ENCODE measurements at places on chromosomes 7 and 10.

DNA sequence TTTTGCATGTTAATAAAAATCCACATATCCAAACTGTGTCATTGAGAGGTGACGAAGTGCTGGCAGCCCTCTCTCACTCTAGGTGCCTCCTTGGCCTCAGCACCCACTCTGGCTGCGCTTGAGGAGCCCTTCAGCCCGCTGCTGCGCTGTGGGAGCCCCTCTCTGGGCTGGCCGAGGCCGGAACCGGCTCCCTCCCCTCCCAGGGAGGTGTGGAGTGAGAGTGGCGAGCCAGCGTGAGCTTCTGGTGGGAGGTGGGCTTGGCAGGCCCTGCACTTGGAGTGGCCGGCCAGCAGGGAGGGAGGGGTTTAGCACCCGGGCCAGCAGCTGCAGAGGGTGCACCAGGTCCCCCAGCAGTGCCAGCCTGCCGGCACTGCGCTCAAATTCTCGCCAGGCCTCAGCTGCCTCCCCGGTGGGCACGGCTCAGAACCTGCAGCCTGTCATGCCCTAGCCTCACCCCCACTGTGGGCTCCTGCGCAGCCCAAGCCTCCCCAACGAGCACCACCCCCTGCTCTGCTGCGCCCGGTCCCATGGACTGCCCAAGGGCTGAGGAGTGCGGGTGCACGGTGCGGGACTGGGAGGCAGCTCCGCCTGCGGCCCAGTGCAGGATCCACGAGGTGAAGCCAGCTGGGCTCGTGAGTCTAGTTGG, 11.1 kb downstream of the YAE1 start:
- no peak for DNase-seq

GRCh38 chr10:73439055-73439454, 5.7 kb upstream of the MSS51 start:
- no peak for DNase-seq

DNA sequence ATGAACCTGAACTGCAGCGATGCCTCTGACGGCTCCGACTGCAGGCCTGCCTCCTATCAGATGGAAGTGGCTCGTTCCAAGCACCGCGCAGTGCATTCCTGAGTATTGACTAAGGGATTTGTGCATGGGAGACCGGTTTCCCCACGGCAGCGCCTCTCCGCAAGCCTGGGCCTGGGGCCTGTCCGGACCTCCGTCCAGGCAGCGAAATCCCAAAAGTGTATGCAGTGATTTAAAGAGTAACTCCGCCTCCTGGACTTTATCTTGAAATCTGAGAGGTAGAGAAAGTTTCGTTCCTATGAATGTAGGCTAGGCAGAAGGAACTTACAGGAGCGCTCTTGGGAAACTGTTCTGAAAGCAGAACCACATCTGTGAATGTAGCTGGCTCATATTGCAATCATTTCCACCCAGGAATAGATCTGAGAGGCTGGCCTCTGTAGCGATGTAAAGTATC, 106.2 kb upstream of the CELF2 start:
- DNase-seq = no peak

- no peak for DNase-seq
Observed at GRCh38 chr7:82742163-82742562, 298.6 kb upstream of the CACNA2D1 start.

DNA sequence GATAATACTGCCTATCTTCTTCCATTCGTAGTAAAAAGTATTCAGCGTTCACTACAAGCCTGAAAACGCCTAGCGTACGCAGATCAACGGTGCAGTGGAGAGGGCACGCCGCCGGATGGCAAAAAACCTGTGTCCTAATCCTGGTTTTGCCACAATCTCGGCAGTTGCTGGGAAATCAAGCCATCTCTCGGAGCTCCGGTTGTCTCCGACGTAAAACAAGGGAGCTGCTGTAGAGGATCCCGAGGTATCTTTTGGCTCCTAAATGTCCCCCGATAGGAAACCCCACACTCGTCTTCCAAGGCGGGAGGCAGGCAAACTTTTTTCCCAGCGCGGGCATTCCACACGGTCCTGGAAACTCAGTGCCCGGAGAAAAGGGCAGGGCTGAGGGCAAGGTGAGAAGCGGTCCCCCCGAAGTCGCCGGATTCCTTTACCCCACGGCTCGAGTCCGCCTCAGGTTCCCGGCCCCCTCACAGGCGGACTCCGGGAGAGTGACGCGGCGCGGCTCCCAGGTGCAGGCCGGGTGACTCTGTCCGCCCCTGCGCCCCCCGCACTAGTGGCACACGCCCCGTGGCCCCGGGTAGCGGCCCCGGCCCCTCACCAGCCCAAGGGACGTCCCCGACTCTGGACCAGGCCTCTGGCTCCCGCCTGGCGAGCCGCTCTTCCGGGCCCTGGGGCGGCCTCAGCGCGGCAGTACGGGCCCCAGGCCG, 649 bp downstream of the IDE start:
- DNase-seq = peak; percentile 40

- DNase-seq = no peak
Observed at GRCh38 chr7:69189406-69189805, 408.9 kb upstream of the AUTS2 start.

- no peak for DNase-seq
Observed at GRCh38 chr10:36423821-36424248, 701.6 kb upstream of the ANKRD30A start.

- DNase-seq = no peak
Observed at GRCh38 chr10:79137300-79137756, 68.6 kb downstream of the ZMIZ1 start.

DNA sequence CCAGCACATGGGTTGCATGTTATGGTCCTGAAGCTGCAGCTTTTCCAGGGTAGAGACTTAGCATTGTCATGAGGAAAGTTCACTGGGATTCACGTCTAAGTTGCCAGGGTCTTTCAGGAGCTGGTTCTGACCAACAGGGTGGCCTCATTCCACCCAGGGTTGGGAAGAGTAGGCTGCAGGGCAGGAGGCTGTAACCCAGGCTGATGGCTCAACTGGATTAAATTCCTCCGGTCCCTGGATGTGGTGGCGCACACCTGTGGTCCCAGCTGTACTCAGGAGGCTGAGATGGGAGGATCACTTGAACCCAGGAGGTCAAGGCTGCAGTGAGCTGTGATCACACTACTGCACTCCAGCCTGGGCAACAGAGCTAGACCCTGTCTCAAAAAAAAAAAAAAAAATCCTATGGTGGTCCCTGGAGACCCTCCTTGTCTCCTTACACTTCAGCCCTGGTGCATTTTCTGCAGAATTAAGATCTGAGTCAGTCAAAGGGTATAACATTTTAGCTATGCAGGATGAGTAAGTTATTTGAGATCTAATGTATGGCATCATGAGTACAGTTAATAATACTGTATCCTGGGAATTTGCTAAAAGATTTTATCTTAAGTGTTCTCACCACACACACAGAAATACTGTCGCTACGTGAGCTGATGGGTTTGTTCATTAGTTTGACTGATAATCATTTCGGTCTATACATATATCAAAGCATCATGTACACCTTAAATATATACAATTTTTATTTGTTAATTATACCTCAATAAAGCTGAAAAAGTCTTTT, 44.0 kb downstream of the ASB13 start:
- no peak for DNase-seq

DNA sequence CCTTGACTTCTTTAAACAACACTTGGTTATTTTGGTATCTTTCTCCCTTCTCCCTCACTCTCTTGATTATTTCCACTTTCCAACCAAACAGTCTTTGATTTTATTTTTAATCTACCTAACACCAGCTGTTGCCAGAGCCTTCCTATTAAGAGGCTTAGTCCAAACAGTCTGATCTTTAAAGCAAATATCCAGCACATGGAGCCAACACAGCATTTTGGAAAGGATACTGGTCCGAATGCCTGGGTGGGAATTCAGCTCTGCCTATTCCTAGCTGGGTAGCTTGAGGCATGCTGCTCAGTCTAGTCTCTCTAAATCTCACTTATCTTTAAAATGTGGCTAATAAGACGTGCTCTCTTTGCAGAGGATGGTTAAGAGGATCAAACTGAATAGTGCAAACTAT, 129.3 kb downstream of the NRCAM start:
- DNase-seq = no peak

- DNase-seq = no peak
Observed at GRCh38 chr7:46791188-46791587, 790.7 kb downstream of the TNS3 start.

DNA sequence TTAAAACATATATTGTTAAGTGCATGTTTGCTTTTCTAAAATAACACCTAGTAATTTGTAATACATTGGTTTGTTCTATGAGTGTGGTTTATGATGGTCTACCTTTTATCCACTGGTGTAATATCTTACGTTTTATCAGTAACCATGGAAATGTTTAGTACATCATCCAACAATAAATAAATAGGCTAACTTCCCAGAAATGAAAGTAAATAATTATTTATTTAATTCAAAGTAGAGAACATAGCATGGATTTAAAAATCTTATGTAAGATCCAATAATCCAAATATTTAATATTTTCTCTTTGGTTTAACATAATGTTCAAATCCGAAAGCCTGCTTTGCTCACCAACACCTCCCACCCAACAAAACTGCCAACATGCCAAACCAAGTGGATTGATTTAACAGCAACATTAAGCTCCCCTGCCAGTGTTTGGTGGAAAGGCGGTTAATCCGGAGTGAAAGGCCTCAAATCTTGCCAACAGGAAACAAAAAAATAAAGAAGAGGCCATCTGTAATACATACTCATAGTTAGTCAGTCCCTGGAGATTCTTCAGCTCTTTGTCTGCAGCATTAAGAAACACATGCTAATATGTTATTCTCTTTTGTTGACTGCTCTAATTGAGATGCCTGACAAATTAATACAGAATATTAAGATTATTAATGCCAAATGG, 897.8 kb downstream of the CNTNAP2 start:
- no peak for DNase-seq

- DNase-seq = no peak
Observed at GRCh38 chr10:43053825-43054224, 23.0 kb upstream of the RET start.

- DNase-seq = peak; percentile 79
Observed at GRCh38 chr10:6445671-6446316, 134.3 kb downstream of the PRKCQ start.

- DNase-seq = no peak
Observed at GRCh38 chr7:110043519-110043918, 1047.4 kb upstream of the LRRN3 start.

DNA sequence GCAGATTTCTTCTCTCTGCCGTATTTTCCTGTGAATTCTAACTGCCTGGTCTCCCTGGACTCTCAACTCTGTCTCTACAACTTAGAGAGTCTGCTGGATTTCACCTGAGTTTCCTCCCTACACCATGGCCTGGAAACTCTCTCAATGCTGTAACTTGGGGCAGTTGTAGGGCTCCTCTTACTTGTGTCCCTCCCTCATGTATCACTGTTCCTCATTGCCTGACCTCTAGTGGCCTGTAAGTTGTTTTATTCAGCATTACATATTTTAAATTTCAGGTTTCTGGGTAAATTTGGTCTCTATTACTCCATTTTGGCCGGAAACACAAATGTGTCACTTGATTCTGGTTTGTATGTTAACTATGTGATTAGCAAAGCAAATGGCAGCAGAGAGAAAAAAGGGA, 70.9 kb downstream of the DYNC1I1 start:
- no peak for DNase-seq

DNA sequence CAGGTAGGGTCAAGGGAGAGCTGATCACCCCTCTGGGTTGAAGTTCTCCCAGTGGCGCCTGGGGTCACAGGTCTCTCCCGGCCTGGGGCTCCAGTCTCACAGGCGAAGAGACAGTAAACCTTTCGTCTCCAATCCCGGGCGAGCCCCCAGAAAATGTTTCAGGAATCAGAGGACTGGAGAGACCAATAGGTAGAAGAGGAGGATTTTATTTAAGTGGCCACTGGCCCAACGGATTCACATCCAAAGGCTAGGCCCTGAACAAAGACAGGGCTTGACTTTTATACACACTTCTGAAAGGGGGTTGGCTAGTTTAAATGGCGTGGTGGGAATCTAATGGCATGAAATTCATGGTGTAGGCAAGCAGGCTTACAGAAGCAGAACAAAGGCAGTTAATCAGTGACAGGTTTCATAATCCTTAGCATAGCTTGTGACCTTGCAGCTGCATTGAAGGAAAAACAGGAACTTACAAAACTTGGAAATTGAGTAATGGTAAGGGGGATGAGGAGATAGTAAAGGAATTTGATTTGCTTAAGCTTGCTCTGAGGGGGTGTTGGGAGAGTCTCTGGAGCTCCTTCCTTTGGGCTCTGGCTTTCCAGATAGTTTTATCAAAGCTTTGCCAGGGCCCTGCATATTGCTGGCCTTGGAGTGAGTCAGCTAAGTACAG, 105.5 kb downstream of the TRIM24 start:
- no peak for DNase-seq

GRCh38 chr7:55065079-55065478, 46.3 kb downstream of the EGFR start:
- DNase-seq = no peak

GRCh38 chr7:21192657-21193056, 235.2 kb upstream of the SP4 start:
- DNase-seq = no peak

- DNase-seq = no peak
Observed at GRCh38 chr7:1120791-1121190, 32.9 kb downstream of the GPER1 start.

DNA sequence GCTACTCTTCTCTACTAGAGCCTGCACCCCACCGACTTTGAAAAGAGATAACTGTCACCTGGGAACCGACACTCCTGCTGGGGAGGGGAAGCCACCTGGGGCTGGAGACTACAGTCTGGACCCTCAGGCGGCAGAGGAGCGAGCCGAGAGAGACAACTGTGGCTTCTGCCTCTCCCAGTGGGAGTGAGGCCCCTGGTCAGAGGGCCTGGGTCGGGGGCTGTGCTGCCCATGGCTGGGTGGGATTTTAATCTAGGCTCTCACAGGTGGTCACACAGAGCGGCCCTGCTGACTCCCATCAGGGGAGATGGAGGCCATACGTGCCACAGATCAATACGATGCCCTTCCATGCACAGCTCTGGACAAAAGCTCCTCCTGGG, 372.1 kb downstream of the DNAJB6 start:
- no peak for DNase-seq

DNA sequence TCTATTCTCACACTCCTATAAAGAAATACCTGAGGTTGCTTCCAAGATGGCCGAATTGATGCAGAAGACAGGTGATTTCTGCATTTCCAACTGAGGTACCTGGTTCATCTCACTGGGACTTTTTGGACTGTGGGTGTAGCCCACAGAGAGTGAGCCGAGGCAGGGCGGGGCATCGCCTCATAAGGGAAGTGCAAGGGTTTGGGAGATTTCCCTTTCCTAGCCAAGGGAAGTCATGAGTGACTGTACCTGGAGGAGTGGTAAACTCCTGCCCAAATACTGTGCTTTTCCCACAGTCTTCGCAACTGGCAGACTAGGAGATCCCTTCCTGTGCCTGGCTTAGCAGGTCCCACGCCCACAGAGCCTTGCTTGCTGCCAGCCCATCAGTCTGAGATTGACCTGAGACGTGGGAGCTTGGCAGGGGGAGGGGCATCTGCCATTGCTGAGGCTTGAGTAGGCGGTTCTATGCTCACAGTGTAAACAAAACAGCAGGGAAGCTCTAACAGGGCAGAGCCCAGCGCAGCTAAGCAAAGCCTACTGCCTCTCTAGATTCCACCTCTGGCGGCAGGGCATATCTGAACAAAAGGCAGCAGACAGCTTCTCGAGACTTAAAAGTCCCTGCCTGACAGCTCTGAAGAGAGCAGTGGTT, 152.2 kb downstream of the ARL4A start:
- DNase-seq = no peak

GRCh38 chr7:100489824-100490223, 6.1 kb downstream of the NYAP1 start:
- DNase-seq = no peak

Data from CD4-positive, alpha-beta T cell treated with Interleukin-17A for 4 hours (primary cell).